ENCODE measurements at places on chromosomes 4 and X.

DNA sequence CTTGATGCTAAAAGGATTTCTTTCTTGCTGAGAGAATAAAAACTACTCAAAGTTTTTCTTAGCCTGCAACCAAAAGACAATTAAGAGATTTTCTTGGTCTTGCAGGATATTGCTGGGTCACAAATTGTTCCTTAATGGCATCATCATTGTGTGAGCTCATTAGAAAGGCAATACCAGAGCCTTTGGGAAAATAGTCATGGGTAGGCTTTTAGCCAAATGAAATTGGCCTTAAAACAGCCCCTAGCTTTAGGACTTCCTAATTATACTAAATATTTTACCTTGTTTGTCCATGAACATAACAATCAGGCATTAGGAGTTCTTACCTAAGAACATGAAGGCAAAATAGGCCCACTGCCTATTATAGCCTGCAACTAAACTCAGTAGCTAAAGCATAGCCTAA, 10.4 kb upstream of the FAM13A start:
- DNase-seq = no peak

DNA sequence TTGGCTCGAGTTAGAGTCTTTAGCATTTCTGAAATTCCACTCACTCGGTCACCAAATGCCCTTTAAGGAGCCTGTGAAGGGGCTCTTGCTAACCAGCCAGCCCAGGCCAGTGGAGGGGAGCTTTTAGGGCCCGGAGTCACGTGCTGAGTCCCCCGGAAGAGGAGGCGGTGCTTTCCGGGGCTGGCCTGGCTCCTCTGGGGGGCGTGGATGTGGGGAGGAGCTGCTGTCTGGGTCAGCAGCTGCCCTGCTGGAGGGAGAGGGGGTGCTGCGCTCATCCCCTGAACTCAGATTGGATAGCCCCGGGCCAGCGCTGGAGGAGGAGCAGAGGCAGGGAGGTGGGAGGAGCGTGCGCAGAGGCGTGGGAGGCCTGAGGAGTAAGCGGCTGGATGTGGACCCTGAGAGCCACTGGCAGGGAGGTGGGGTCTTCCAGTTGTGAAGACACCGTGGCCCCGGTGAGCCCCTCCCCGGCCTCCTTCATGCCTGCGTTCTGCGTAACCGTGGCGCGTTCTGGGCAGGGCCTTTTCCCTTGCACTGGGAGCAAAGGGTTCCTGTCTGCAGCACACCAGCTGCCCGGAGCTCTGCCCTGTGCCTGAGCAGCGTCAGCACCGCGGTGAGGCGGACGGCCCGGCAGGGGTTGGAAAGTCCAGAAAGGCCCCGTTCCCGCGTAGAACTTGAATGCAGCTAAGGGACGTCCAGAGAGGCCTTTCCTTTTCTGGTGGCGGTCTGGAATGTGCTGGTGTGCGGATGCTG, 19.7 kb downstream of the MAEA start:
- DNase-seq = no peak

GRCh38 chrX:124910611-124911010, 409.1 kb upstream of the TEX13C start:
- DNase-seq = no peak

GRCh38 chr4:163922302-163922701, 427.8 kb downstream of the TMA16 start:
- DNase-seq = no peak

DNA sequence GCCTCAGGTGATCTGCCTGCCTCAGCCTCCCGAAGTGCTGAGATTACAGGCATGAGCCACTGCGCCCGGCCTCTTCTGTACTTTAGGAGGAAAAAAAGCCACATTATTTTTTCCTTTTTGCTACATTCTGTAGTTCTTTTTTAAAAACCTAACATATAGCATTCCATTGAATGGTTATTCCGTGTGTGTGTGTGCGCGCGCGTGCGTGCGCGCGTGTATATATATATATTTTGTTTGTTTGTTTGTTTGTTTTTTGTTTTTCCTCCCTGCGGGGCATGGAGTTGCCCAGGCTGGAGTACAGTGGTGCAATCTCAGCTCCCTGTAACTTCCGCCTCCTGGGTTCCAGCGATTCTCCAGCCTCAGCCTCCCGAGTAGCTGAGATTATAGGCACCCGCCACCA, 59.5 kb downstream of the ARHGAP10 start:
- DNase-seq = no peak

GRCh38 chr4:47312170-47312569, 151.3 kb downstream of the COMMD8 start:
- DNase-seq = no peak
